Stimulated activated CD4-positive, alpha-beta T cell treated with anti-CD3 and anti-CD28 coated beads, Interleukin-15, amount 100 ng/mL, for 48 hours (primary cell): ENCODE measurements at places on chromosomes 7 and 10.

DNA sequence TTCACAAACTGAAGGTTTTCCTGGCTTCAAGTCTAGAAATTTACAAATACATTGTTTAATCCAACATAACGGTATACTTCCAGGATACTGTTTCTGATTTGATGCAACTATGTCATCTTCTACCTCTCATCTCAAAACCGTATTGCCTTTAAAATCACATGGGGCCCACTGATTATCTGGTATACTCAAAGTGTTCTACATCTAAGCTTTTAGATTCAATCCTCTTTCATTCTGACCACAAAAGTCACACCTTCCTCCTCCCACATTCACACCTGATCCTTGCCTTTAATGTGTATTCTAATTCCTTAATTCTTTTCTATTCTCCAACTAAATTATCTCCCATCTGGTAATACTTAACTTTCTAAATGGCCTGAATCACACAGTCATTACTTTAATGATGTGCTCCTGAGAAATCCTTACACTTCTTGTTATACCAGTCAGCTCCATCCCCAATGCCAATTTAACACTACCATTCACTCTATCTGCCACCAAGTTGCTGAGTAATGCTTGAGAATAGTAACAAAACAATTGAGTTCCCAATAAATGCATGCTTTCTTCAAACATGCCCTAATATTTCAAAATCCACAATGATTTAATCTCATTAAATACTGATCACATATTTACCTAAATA, 13.0 kb downstream of the ATAD1 start:
- no peak for DNase-seq

DNA sequence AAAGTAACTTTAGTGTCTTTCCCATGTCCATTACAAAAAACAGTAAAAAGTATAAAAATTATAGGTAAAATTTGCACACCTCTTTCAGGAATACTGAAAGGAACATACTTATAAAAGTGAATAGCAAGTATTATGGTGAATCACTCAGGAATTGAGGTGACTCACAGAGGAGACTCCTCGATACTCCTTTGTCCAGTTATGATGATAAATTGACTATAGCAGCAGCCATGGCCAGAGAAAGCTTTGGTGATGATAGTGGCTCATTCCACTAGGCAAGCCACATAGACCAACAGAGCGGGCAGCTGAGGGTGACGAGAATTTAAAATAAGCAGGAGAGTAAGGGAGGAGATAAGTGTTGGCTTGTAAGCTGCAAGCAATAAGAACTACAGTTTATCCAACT, 1231.1 kb upstream of the CELF2 start:
- no peak for DNase-seq

DNA sequence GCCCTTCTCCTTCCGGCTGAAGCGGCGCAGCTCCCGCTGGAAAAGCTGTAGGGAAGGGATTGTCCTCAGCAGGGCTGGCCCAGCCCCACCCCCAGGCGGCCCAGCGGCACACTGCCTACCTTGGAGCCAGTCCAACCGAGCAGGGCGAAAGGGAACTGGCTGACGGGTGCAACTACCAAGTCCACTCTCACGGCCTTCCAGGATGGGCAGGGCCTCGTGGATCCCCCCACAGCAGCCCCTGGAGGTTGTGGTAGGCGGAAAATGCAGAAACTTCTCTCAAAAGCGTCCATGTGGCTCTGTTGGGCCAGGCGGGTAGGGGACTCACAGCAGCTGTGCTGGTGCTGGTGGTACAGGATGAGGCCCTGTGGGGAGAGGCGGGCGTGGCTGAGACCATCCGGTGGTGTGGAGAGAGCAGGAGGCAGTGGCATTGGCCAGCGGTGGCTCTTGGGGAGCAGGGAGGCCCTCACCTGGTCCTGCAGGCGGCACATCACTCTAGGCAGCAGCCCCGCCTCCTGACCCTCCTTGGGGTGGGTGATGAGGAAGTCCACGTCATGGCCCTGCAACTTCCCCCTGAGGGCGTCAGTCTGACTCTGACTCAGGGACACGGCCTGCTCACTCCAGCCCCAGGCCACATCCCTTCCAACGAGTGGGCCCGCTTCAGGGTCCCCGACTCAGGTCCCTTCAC, 8.4 kb upstream of the PGAM2 start:
- no peak for DNase-seq

GRCh38 chr7:29038463-29038862, 80.3 kb upstream of the TRIL start:
- DNase-seq = no peak

DNA sequence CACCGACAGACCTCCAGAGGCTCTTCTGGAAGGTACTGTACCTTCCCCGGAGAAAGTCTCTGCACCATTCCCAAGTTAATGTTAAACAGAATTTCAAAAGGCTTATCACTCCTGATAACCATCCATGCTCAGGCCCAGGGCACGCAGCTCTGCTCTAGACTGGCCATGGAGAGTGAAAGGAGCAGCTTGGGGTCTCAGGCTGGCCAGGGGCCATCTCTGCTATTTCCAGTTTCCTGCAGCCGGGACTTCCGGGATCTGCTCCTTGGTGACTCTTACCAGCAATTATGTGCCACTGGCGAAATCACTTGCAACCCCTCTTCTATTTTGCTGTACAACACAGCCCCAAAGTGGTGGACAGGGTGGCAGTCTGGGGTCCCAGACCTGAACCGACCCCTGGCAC, 6.0 kb downstream of the CLDN15 start:
- DNase-seq = no peak

- no peak for DNase-seq
Measured at GRCh38 chr7:35605760-35606159, 89.2 kb downstream of the HERPUD2 start.

GRCh38 chr7:103031781-103032180, 42.8 kb downstream of the FBXL13 start:
- DNase-seq = no peak

DNA sequence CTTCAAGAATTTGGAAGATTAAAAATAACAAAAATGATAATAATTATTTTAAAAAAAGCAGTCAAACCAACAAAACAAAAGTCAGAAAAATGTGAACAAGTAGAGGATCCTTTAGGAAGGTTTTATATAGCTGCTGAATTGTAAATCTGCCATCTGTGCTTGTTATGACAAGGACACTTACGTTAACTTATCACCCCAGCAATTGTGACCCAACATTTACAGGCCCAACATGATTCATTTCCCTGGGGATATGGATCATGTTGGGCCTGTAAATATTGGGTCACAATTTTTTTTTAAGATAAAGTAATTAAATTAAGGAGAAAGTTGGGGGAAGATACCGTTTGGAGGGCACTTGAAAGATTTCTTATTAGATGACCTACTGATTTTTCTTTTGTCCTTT, 261.4 kb upstream of the HABP2 start:
- DNase-seq = no peak

- DNase-seq = no peak
Measured at GRCh38 chr10:33162248-33162575, 172.3 kb downstream of the NRP1 start.

DNA sequence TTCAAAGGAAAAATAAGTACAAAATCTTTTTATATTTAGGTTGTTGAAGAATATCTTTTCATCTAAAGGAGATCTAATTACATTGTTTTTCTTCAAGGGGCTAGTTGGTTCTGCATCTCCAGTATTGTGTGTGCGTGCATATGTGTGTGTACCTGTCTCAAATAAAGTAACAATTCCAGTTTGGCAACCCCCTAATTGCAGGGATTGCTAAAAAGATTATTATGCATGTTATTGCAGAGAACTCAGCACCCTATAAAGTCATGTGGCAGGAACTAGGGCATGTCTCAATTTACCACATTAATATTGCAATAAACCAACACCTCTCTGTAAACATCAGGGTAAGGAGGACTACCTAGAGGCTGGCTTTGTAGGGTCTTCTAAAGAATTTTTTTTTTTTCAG, 37.0 kb downstream of the MRPS33 start:
- DNase-seq = no peak

DNA sequence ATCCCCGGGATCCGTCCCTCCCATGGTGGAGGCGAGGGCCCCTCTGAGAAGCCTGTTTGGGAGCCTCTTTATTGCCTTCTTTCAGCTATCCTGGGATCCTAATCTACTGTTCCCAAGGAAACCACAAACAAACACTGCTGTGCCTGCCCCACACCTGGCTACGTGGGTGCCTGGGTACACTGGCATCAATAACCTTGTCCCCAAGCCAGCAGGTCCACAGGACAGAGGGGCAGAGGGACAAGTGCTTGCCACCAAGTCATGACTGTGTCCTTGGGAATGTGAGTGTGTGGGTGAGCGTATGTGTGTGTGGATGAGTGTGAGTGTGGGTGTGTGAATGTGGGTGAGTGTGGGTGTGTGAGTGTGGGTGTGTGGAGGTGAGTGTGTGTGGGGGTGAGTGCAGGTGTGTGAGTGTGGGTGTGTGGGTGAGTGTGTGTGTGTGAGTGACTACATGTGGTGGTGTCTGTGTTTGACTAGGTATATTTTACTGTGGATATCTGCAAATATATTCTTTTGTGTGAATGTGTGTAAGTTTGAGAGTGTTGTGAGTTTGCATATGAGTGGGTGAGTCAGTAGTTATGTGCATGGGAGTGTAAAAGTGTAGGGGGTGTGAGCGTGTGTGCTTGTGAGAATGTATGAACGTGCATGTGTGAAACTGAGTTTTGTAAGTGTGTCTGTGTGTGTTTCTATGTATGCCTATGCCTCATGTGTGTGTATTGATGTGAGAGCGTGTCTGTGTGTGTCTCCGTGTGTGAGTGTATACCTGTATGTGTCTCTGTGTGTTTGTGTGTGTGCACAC, 96.1 kb downstream of the TNS3 start:
- DNase-seq = no peak

DNA sequence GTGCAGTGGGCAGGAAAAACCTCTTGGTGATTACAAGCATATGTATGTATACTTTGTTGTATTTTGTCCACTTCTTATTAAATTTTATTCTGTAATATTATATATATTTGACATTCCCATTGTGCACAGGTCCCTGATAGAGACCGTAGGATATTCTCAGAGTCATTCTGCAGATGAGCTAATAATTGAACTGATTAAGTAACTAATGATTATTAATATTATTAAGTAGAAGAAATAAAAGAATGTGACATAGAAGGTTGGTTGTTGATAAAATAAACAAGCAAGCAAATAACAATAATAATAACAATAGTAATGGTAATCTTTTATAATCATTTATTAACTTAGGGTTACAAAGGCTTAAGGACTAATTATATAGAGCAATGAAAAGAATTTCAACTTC, 780.6 kb upstream of the ZWINT start:
- DNase-seq = no peak

DNA sequence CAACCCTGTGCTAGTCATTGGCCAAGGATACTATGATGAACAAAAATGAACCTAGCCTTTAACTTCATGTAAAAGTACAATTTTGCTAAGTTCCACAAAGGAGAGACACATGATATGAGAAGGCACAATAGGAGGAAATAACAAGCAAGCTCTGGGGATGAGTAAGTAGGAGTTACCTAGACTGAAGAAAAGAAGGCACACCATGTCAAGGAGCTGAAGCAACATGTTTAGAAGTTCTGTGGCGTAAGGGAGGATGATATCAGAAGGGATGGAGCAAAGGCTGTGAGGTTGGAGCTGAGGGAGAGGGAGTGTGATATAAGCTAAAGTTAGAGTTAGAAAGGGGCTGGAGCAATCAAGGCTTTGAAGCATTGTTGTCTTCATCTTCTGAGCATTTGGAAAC, 25.6 kb downstream of the KIFBP start:
- no peak for DNase-seq

- DNase-seq = no peak
Measured at GRCh38 chr7:4882169-4883032, 1.1 kb downstream of the RADIL start.

DNA sequence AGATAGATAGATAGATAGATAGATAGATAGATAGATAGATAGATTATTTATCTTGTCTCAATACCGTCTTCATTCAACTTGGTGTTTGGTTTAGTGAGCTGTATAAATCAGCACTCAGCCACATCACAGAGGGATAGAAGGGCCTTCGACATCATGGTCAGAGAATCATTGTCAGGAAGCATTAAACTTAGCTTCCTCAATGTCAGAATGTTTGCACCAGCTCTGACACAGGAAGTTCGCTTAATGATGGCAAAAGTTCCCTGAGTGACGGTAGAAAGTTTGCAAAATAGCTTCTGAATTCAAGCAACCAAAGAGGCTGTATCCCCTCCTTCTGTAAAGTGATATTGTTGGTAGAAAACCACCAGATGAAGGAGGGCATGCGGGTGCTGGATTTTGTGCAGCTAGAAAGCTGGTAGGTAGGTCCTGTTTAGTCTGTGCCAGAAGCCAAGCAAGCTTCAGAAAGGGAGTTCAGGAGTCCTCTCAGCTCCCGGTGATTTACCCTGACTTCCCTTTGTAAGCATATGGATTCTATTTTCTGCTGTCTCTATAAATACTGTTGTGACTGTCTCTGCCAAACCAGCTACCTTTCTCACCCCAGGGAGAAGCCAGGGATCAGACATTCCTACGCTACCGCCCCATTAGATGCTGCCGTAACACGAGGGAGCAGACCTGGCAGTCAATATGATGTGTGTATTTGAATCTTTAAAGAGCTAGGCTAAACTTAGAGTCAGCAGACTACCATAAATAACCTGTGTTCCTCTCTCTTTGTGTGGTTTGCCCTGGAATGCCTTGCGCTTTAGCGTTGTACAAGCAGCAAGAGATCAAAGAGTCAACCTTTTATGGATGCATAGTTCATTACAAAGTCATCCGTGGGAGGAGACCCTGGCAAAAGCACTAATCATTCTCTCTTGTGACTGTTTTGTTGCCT, 200.5 kb upstream of the KIAA1217 start:
- DNase-seq = no peak

DNA sequence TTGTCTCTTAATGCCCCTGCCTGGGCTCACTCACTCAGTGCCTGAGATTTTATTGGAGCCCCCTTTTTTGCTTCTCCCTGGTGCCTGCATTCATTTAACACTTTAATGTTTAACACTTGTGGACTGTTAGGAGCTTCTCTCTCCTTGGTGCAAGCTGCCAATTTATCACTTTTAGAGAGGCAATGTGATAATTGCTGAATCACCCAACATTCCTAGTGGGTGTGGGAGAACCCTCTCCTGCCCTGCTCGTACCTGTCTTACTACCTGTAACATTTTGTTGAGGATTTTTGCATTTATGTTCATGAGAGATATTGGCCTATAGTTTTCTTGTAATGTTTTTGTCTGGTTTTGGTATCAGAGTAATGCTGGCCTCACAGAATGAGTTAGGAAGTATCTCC, 13.2 kb downstream of the STAM start:
- no peak for DNase-seq

DNA sequence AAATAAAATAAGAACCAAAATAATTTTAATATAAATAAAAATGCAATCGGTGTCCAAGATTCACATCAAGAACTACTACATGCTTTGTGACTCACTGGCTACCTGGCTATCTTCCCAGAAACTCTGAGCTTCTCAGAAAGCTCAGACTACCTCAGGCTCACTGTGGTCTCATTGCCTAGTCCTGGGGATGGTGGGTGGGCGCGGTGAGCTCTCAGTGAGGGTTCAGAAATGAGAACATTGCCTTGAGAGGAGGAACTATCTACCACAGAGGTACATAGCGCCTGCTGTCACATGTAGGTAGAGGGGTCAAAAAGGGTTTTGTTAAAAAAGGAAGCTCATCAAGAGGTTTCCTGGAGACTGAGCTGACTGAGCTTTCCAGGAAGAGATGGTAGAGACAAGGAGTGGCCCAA, 108.0 kb downstream of the WDFY4 start:
- DNase-seq = no peak

- DNase-seq = no peak
Measured at GRCh38 chr7:66330961-66331360, 125.8 kb downstream of the TPST1 start.

- no peak for DNase-seq
Measured at GRCh38 chr10:69991151-69991550, 61.5 kb upstream of the MACROH2A2 start.

GRCh38 chr7:41529831-41530230, 173.1 kb downstream of the INHBA start:
- no peak for DNase-seq
